Activated CD4-positive, alpha-beta T cell treated with anti-CD3 and anti-CD28 coated beads, Interleukin-2, amount 10 ng/mL, durations not matched to agents 24 days and 14 days (primary cell): ENCODE measurements at places on chromosomes 2 and 18. TPM values are rescaled to one million over a fixed set of nuclear protein-coding genes. Genes with fewer than 3 reads are reported as not detected.
A peak's percentile ranks its signal among the peaks of the same experiment; 100 is the strongest.

DNA sequence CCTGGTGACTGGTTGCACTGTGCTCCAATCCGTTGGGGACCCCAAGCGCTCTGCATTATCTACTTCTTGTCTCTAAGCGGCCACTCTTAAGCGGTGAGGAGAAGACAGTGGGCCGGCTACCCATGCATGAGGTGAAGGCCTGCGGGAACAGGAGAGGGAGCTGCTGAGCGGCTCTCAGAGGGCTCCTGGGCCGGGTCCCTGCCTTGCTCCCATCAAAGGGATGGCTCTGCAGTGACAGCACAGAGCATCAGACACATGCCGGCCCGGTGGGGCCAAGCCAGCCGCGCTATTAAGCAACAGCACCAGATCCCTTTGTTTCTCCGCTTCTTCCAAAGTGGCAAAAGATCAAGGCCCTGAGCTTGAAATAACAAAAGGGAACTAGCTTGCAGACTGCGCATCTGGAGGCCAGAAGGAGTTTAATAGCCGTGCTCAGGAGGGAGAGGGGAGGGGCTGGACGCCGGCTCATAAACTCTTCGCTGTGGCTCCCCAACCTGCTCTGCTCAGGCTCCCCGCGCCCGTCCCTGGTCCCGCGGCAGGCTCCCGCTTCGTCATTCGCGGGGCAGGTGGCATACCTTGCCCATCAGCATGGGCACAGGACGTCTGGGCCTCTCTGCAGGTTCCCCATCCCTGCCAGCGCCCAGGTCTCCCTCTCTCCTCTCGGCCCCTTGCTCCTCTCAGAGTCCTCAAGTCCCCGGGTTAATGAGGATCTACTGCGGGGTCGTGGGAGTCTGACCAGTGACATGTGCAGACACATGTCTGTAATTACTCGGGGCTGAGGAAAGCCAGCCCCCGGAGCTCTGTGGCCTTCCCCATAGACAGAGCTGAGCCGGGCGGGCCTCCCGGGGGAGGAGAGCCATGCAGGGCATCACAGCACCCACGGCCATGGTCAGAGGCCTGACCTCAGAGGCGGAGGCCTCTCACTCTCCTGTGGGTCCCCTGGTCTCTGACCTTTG lies 96.7 kb downstream of the ASB1 start:
- H3K4me1 ChIP-seq: no peaks in the 10 kb centered on the region
- H3K4me3 ChIP-seq: no peak overlapping the region
- H3K27me3 ChIP-seq: peaks cover 5% of the 10 kb centered on the region
- no peak overlapping the region for H3K27ac ChIP-seq
- peaks cover 2% of the 10 kb centered on the region for H3K36me3 ChIP-seq
- no peak for DNase-seq

DNA sequence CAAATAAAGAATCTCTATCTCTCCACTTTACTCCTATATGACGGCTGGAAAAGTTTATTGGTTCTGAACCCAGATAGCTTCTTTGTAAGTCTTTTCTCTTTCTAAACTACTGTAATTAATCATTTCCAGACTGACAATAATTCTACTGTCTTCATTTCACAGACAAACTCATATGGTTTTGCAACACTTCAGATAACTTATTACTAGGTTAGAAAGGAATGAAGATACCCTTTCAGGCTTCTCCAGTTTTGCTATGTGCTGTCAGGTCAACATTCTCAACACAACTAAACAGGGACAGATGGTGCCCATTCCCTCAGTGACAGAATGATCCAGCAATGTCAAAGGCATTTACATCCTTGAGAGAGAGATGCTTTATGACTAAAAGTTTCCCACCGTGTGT lies 198.5 kb upstream of the ITGA4 start:
- H3K4me3 ChIP-seq: no peak overlapping the region
- peaks cover 2% of the 10 kb centered on the region for H3K4me1 ChIP-seq
- peaks cover 3% of the 10 kb centered on the region for H3K36me3 ChIP-seq

GRCh38 chr2:62556086-62556485 lies 50.1 kb upstream of the TMEM17 start:
- H3K4me1 ChIP-seq: no peaks in the 10 kb centered on the region
- H3K36me3 ChIP-seq: no peaks in the 10 kb centered on the region

GRCh38 chr2:74507145-74507925 lies at the start of gene PCGF1:
PCGF1 (minus strand) TSS chr2:74507695; CDS start chr2:74507668, 27 bp downstream.
- H3K27ac ChIP-seq: peak within 1 kb of the TSS; percentile 99
- peaks cover 62% of the 10 kb centered on the region for H3K4me1 ChIP-seq
- peak; percentile 100 for DNase-seq
- H3K27me3 ChIP-seq: peaks cover 32% of the 10 kb centered on the region
- H3K4me3 ChIP-seq: peak within 1 kb of the TSS; percentile 95

- H3K27ac ChIP-seq: no peak overlapping the region
- no peaks in the 10 kb centered on the region for H3K36me3 ChIP-seq
- peaks cover 3% of the 10 kb centered on the region for H3K4me1 ChIP-seq
- no peak for DNase-seq
- H3K4me3 ChIP-seq: no peak overlapping the region
- no peaks in the 10 kb centered on the region for H3K27me3 ChIP-seq
Measured at GRCh38 chr18:56257205-56257604, 381.2 kb downstream of the TXNL1 start.

DNA sequence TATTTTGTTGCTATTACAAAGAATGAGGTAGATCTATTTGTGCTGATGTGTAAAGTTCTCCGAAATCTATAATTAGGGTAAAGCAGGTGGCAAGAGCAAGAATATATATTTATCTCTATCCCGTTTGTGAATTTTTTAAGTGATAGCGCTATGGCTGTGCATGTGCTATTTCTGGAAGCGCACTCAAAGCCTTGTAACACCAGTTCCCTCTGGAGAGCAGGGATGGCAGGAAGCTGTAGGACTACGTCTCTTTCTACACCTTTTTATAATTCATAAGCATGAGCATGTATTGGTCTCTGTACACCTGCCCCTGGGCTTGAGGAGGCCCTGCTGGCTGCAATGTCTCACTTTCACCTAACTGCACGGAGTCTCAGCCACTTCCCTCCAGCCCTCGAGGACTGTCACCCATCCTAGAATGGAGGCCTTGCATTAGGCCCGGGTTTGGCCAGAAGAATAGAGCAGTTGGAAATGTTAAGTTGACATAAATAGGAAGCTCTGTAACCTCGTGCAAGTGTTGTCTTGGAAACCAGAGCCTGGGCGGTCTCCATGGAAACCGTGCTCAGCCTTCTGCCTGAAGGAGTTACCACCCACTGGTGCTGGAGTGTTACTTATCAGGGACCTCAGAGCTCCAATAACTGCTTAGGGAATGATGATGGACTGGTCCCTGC lies 20.9 kb downstream of the ITM2C start:
- no peak overlapping the region for H3K27ac ChIP-seq
- no peak overlapping the region for H3K4me3 ChIP-seq
- H3K27me3 ChIP-seq: peaks cover 32% of the 10 kb centered on the region

GRCh38 chr2:1644427-1644826 lies 99.9 kb downstream of the PXDN start:
- H3K27ac ChIP-seq: no peak overlapping the region
- DNase-seq: no peak
- no peaks in the 10 kb centered on the region for H3K36me3 ChIP-seq
- H3K4me1 ChIP-seq: no peaks in the 10 kb centered on the region

- H3K27me3 ChIP-seq: no peaks in the 10 kb centered on the region
- no peak overlapping the region for H3K27ac ChIP-seq
- DNase-seq: no peak
- H3K4me3 ChIP-seq: no peak overlapping the region
Measured at GRCh38 chr2:237888389-237888788, 29.0 kb downstream of the RAMP1 start.

DNA sequence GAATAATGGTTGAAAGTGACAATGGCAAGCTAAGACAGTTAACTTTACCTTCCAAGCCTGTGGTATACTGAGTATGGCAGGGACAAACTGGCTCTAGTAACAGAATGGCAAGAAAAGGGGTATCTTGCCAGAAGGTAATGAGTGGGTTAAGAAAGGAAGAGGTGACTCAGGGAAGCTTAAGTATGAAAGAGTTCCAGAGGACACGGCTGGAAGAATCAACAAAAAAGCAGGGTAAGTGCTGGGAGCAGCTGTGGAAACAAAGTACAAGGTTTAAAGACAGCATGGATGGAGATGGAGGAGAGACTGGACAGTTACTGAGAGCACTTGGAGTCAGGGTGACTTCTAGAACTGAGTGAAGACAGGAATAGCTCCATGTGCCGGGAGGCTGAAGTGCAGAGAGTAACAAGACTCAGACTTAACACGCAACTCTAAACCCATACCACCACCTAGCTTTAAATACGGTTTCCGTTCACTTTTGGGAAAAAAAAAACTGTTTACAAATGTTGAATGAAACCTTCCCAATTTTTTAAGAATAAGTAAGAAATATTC lies 69.0 kb downstream of the REV1 start:
- no peak overlapping the region for H3K27ac ChIP-seq
- peaks cover 51% of the 10 kb centered on the region for H3K36me3 ChIP-seq
- peaks cover 5% of the 10 kb centered on the region for H3K4me1 ChIP-seq
- H3K4me3 ChIP-seq: no peak overlapping the region

DNA sequence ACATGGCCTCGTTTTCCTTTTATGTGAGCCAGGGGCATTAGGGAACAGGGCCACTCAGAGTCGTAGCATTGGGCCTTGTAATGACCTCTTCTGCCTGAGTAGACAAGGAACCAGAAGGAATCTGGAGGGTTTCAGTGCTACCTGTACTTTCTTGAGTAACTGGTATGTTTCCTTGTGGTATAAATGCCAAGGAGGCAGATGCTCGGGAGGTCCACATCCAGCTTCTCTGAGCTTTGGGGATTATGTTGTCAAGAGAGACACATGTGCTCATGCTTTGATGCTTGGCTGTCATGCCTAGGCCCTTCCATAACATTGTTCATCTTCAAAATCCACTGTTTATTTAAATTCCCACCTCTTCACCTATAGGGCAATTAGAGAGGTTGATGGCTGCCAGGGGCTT lies 26.3 kb downstream of the FOSL2 start:
- H3K4me3 ChIP-seq: no peak overlapping the region
- H3K36me3 ChIP-seq: peaks cover 48% of the 10 kb centered on the region
- peaks cover 34% of the 10 kb centered on the region for H3K4me1 ChIP-seq
- peak overlapping the region; percentile 53 for H3K27ac ChIP-seq

GRCh38 chr18:74243127-74243526 lies 48.6 kb downstream of the CYB5A start:
- no peaks in the 10 kb centered on the region for H3K36me3 ChIP-seq
- H3K27me3 ChIP-seq: peaks cover 19% of the 10 kb centered on the region
- no peak overlapping the region for H3K27ac ChIP-seq

DNA sequence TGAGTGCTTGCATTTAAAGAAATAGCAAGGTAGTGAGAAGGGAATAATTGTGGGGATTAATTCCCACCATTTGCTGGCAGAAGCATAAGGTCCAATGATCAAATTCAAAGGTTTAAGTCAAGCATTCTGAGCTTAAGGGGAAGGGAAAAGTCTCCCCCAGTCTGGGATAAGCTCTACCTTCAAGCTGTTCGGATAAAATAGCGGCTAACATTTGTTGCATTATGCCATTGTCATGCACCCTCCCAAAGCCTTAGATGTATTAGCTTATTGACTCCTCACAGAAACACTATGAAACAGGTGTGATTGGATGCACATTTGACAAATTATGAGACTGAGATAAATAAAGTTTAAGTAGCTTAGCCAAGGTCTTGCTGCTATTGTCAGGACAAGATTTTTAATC lies 52.2 kb upstream of the TGIF1 start:
- H3K27ac ChIP-seq: no peak overlapping the region
- H3K36me3 ChIP-seq: no peaks in the 10 kb centered on the region
- H3K4me1 ChIP-seq: peaks cover 2% of the 10 kb centered on the region
- H3K4me3 ChIP-seq: no peak overlapping the region
- H3K27me3 ChIP-seq: no peaks in the 10 kb centered on the region
- DNase-seq: no peak

GRCh38 chr2:135709992-135710391 lies 31.7 kb upstream of the UBXN4 start:
- peak; percentile 91 for DNase-seq
- H3K4me1 ChIP-seq: peaks cover 2% of the 10 kb centered on the region
- peaks cover 16% of the 10 kb centered on the region for H3K36me3 ChIP-seq
- no peaks in the 10 kb centered on the region for H3K27me3 ChIP-seq
- no peak overlapping the region for H3K27ac ChIP-seq

Gene DLX1
- not detected in 2 replicates for total RNA-seq

Gene HSBP1L1
- 6.8 and 8.1 TPM in 2 replicates for total RNA-seq

Gene ABCG5
- total RNA-seq: not detected in 2 replicates

Gene MRPL33
- 59.0 and 59.6 TPM in 2 replicates for total RNA-seq

Gene SH3BP4
- 0.07 and 0.28 TPM in 2 replicates for total RNA-seq

Gene REG3A
- not detected in 2 replicates for total RNA-seq

Gene MYL12A
- 337 and 340 TPM in 2 replicates for total RNA-seq
